ENCODE measurements at places on chromosomes 5 and 9.

GRCh38 chr9:36862206-36863145 lies 171.6 kb downstream of the PAX5 start:
- DNase-seq: no peak

GRCh38 chr9:136742591-136743391 lies at the start of gene LCN10:
LCN10 (minus strand) TSS chr9:136742940; CDS start chr9:136742903, 37 bp downstream.
- no peak for DNase-seq

- no peak for DNase-seq
Measured at GRCh38 chr9:13501018-13501417, 221.5 kb upstream of the MPDZ start.

DNA sequence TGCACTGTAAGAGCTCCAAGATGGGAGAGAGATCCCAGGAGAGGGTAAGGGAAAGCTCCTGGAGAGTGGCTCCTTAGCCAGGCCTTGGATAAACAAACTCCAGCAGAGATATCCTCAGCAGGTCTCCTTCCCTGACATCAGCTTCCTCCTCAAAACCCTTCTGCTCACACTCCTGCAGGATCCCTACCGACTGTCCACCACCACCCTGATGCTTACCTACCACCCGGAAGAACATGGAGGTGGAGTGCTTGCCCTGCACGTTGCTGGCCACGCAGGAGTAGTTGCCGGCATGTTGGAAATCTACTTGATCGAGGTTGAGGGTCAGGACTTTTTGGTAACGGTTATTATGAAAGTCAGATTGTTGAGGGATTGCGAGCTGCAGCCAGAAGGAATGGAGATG lies 9.3 kb downstream of the CSF1R start:
- no peak for DNase-seq

GRCh38 chr9:35537913-35538312 lies 48.0 kb downstream of the RUSC2 start:
- no peak for DNase-seq

DNA sequence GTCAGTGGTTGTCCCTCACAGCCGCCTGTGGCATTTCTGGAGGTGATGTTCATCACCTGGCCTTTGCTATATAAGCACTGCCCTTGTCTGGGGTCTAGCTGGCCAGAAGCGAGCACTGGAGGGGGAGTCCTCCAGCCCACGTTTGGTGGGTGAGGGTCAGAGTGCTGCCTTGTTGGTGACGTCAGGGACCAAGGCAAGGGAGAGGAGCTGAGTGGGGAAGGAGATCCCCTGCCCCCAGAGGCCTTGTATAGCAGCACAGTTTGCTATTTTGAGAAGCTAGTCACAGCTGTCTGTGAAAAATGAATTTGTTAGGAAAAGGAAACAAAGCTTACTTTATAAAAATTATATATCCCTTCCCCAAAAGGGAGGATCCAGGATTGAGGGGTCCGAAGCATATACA lies 49.8 kb downstream of the SYK start:
- no peak for DNase-seq

Data from effector memory CD4-positive, alpha-beta T cell (primary cell).